ENCODE measurements at places on chromosomes 12 and 14.

DNA sequence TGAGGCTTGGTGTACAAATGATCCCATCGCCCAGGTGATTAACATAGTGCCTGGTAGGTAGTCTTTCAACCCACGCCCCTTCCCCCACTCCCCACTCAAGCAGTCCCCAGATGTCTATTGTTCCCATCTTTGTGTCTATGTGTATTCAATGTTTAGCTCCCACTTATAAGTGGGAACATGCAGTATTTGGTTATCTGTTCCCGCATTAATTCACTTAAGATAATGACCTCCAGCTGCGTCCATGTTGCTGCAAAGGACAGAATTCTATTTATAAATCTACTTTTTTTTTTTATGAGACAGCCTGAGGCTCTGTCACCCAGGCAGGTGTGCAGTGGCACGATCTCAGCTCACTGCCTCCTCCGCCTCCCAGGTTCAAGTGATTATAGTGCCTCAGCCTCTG lies 15.7 kb downstream of the SPX start:
- no peak for DNase-seq

DNA sequence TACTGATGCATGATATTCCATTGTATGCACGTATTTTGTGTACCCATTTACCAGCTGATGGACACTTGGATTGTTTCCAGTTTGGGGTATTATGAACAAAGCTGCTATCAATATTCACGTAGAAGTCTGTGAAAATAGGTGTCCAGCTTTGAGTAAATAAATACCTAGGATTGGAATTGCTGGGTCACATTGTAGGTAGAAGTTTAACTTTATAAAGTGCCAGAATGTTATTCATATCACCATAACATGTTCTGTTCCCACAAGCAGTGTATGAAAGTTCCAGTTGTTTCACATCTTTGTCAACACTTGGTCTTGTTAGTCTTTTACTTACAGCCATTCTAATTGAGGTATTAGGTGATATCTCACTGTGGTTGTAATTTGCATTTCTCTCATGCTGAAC lies 108.0 kb upstream of the METAP2 start:
- DNase-seq: no peak

GRCh38 chr14:95255487-95255886 lies 64.2 kb downstream of the CLMN start:
- DNase-seq: no peak

DNA sequence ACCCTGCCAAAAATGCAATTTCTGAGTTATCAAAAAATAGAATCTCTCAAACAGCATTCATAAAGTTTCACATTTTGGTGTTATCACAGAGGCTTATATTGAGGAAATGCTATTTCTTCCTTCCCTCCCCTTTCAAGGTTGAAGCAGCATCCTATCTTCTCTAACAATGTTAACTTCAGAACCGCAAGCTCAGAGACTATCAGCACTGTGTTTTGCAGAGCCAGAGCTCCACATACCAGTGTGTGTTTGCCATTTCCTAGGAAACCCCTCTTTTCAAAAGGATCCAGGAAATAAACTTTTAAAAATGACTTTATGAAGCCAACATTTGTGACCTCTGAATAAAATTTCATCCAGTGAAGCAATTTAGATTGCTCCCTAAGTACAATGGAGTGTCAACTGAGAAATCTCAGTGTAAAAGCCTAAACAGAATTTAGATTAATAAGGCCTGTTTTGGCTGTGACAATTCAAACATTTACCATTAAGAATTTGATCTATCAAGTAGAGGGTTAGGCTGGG lies 332.6 kb downstream of the NOVA1 start:
- DNase-seq: no peak

DNA sequence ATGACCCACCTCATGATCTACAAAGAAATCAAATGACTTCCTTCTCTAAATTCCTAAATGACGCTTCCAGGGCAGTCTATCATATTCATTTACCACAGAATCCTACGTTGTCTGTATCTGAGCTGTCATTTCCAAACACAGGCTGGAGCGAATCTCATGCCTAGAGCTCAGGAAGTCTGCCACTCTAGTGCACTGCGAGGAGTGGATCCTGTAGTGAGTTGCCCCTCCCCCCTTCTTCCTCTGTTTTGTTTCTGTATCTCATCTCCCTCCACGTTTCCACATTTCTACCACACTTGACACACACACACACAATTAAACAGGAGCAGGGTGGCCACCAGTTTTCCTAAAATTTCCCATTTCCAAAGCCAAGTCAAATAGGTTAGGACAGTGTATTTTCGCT lies 415.4 kb upstream of the PRICKLE1 start:
- no peak for DNase-seq
